NCI-H524 (cell line): ENCODE measurements at places on chromosomes 5 and 9.

- DNase-seq = no peak
These were observed at the start of gene OR1K1 for GRCh38 chr9:122800066-122801060. Gene OR1K1 (plus strand): TSS chr9:122800123. CDS start chr9:122800123, 0 bp downstream.

- no peak for DNase-seq
These were observed 131.8 kb upstream of the SLC12A2 start for GRCh38 chr5:127951791-127952190.

- peak; percentile 80 for DNase-seq
These were observed 9.1 kb upstream of the KIF12 start for GRCh38 chr9:114108016-114108833.

GRCh38 chr5:178429491-178430185 lies 160.6 kb downstream of the COL23A1 start:
- no peak for DNase-seq

- DNase-seq = no peak
These were observed 113.2 kb downstream of the PALM2AKAP2 start for GRCh38 chr9:109893241-109893640.

DNA sequence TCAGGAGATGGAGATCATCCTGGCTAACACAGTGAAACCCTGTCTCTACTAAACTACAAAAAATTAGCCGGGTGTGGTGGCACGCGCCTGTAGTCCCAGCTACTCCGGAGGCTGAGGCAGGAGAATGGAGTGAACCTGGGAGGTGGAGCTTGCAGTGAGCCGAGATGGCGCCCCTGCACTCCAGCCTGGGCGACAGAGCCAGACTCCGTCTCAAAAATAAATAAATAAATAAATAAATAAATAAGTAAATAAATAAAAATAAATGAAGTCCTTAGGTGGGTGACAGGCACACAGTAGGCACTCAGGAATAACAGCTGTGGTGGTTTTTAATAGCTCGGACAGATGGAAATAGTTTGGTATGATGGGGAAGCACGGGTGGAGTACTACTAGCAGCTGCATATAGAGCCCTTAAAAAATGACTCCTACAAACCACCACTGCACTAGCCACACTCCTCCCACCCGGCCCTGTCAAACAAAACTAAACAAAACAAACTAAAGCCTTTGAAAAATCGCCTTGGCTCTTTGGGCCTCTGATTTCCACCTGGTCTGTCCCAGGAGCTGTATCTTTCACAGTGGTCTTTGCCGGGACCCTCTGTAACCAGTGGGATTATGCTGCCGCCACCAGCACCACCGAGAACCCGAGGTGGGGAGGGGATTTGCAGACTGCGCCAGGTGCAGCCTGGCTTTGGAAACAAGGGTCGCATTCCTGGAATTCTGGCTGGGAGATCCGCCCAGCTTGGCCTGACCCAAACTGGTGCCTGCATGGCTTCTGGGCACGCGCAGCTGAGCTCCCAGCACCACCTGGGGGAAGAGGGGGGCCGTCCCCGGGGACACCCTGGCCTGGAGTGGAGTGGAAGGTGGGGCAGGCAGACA lies 5.1 kb upstream of the WDR5 start:
- peak; percentile 72 for DNase-seq

DNA sequence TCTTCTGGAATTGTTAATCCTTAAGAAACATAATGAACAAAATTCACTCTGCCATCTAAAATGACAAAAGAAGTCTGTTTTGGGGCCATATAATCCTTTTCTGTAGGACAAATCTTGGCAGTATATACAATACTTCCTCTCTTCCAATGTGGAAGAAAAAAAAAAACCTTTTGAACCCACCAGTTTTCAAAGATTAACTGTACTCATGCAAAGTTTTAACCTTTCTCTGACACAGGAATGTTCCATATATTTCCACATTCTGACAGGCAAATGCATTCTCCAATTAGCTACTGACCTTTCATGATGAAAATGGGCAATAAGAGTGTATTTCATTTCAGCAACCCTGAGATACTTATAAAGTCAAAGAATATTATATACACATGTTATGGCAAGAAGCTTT lies 65.4 kb downstream of the RNF130 start:
- no peak for DNase-seq

DNA sequence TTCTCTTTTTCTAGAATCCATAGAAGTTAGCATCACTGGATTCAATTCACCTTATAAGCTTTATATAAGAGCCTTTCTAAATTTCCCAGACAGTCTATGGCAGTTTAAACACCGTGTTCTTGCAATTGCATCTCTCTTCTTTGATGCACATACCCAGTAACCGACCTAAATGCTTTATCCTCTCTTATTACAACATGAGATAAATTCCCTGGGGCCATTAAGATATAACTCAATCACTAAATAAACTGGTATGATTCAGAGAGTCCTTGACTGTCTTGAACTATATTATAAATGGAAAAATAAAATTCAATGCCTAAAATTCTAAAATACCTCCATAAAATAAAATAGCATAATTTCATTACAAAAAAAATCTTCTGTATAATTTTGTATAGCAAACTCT lies 98.1 kb downstream of the DIRAS2 start:
- no peak for DNase-seq

GRCh38 chr5:175765858-175766257 lies 105.5 kb upstream of the CPLX2 start:
- no peak for DNase-seq

GRCh38 chr9:107422189-107423185 lies 67.1 kb downstream of the KLF4 start:
- peak; percentile 82 for DNase-seq

- DNase-seq = peak; percentile 82
These were observed 32.0 kb upstream of the TTLL11 start for GRCh38 chr9:122125158-122125508.

DNA sequence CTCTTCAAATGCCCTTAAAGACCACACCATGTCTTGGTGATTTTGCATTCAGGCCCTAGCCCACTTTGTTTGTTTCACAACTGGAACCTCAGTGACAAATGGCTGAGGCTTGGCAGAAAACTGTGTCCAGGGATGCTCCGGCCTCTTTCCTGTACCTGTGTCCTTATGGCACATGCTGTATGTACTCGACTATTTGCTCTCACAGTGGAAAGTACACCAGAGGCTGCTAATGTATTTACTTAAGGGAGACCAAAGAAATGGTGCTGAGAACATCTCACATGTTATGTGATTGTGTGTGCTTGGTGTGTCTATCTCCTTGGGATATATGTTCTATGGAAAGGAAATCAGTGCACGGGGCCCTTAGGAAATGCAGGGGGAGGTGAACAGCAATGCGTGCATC lies 263.3 kb downstream of the GADD45G start:
- DNase-seq = no peak

DNA sequence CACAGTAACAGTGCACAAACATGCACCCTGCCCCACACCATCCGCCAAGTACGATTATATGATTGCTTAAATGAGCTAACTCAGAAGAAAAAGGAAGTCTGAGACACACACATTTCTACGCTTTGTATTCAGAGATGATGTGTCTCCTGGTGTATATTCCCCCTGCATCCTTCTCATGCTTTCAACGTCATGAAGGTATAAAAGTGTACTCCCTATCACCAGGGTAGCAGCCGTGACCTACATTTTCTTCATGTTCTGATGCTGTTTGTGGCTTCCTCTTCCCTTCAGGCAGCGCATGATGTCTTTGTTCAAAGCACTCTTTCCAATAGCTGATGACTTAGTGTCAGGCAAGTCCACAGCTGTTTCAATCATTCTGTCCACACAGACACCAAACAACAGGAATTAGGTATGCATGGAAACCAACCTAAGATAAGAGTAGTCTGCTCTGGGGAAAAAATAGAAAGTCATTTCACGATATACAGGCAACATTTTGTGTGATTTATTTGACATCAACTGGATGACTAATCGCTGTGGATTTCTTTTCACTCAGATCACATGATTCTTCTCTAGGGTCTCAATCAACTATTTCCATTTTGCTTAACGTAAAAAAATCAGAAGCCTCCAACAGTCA lies 269.4 kb upstream of the PTGER4 start:
- no peak for DNase-seq

- DNase-seq = no peak
These were observed 50.8 kb downstream of the AQP7 start for GRCh38 chr9:33351547-33351946.

- DNase-seq = no peak
These were observed 752.9 kb downstream of the CDH18 start for GRCh38 chr5:19235101-19235584.

GRCh38 chr9:81771571-81771970 lies 82.2 kb upstream of the TLE1 start:
- no peak for DNase-seq

DNA sequence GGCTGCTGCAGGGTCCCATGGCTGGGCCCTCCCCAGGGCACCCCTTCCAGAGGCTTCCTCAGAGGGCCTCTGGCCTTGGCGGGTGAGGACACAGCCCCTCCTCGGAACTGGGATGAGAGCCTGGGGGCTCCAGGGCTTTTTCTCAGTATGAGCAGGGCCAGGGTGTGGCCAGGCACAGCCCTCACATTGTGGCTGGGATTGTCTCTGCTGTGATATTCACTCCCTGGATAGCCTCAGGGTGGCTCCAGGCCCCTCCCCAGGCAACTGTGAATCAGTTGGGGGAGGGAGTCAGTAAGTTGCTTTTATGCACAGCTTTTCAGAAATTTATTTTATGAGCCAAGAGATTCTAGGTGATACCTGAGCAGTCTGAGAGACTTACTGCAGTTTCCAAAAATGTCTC lies 135.7 kb downstream of the CACNA1B start:
- no peak for DNase-seq

- DNase-seq = no peak
These were observed 17.0 kb upstream of the SELENOP start for GRCh38 chr5:42828671-42829070.

- DNase-seq = no peak
These were observed 62.8 kb downstream of the IPPK start for GRCh38 chr9:92607088-92607487.

- DNase-seq = peak; percentile 56
These were observed at the start of gene TMED9 for GRCh38 chr5:177592010-177592834. Gene TMED9 (plus strand): TSS chr5:177592203. CDS start chr5:177592215, 12 bp downstream.

GRCh38 chr5:73256012-73256411 lies 83.0 kb downstream of the TMEM174 start:
- DNase-seq = no peak

DNA sequence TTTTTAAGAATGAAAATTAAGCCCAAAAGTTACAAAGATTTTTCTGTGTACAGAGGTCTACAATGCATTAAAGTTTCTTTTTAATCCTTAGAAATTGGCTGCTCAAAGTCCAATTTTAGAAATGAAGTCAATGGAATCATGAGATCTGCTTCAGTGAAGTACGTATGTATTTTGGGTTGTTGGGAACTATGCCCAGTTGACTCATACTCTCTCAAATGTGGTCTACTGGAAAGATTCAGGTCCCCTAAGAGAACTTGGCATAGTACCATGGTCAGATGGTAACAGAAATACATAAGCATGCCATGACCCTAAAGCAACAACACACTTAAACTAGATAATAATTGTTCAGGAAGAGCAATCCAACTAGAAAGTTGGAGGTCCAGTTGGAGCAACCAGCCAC lies 23.0 kb downstream of the FBLL1 start:
- DNase-seq = no peak

- DNase-seq = no peak
These were observed 14.1 kb downstream of the S1PR3 start for GRCh38 chr9:89005323-89005722.

- no peak for DNase-seq
These were observed 175.6 kb downstream of the SEMA5A start for GRCh38 chr5:9370256-9370655.
